ENCODE measurements at places on chromosomes 7 and 10. TPM values are rescaled to one million over a fixed set of nuclear protein-coding genes. Genes with fewer than 3 reads are reported as not detected.
A peak's percentile ranks its signal among the peaks of the same experiment; 100 is the strongest.

RSU1 gene
- total RNA-seq: 82.9 TPM

GRCh38 chr7:28853150-28853549 is 105.0 kb downstream of the TRIL start:
- no peak overlapping the region for H3K4me3 ChIP-seq
- H3K36me3 ChIP-seq: no peaks in the 10 kb centered on the region
- H3K27me3 ChIP-seq: peaks cover 8% of the 10 kb centered on the region
- no peak for DNase-seq
- no peaks in the 10 kb centered on the region for H3K4me1 ChIP-seq

DNA sequence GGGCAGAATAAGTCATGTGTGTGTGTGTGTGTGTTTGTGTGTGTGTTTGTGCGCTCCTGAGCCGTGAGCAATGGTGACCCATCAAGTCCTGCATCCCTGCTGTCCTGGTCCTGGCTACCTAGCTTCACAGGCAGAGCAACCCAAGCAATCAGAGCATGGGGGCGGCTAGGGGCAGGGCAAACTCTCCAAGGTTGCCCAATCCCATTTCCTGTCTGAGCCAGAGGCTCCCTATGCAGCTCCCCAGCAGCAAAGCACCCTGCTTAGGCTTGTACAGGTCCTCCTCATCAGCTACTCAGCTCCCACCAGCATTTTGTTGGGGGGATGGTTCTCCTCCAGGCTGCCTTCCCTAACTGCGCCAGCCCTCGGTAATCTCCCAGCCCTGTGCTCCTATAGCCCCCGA is 31.1 kb upstream of the CRHR2 start:
- H3K4me1 ChIP-seq: no peaks in the 10 kb centered on the region
- no peak overlapping the region for H3K4me3 ChIP-seq
- no peaks in the 10 kb centered on the region for H3K27me3 ChIP-seq
- H3K36me3 ChIP-seq: no peaks in the 10 kb centered on the region
- no peak overlapping the region for H3K27ac ChIP-seq

SPDYE16 gene
- not detected for total RNA-seq

DNA sequence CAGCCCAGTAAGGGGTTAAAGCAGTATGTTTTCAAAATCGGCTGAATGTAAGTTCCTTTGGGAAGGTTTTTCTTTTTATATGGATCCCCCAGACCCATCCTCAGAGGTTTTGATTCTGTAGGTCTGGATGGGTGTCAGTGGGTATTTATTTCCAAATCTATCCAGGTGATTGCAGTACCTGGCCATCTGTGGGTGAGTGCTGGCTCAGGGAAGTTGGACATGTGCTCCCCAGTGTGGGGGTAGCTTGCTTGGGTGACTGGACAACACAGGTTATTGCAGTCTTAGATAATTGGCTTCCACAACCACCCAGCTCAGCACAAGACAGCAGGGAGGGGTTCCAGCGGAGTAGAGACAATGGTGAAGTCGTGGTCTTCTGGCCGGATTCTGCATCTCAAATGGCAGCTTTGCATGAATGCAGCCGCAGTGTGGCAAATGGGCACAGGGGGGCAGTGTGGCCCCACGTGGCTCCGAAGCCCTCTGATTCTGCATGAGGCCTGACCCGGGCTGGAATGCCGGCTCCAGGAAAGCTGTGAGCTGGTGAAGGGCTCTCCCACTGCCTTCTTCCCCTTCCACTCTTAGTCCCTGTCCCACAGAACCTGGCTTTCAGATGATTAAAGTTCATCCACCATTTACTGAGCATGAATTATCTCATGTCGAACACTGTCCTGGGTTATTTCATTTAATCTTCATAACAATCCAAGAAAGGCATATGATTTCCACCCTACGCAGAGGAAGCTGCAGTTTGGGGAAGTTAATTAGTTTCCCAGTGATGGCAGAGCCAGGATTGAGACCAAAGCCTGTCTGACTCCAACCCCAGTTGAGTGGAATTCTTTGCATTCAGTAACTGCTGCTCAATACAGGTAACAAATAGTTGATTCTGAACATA is 64.5 kb upstream of the SYPL1 start:
- no peak overlapping the region for H3K4me3 ChIP-seq
- no peaks in the 10 kb centered on the region for H3K4me1 ChIP-seq
- H3K27ac ChIP-seq: no peak overlapping the region
- no peaks in the 10 kb centered on the region for H3K27me3 ChIP-seq

DENND2A gene
- total RNA-seq: 7.4 TPM

- H3K27ac ChIP-seq: no peak overlapping the region
- no peak for DNase-seq
- no peaks in the 10 kb centered on the region for H3K4me1 ChIP-seq
- H3K4me3 ChIP-seq: no peak overlapping the region
- no peaks in the 10 kb centered on the region for H3K36me3 ChIP-seq
Observed at GRCh38 chr10:5090551-5090950, 3.7 kb upstream of the AKR1C3 start.

DNA sequence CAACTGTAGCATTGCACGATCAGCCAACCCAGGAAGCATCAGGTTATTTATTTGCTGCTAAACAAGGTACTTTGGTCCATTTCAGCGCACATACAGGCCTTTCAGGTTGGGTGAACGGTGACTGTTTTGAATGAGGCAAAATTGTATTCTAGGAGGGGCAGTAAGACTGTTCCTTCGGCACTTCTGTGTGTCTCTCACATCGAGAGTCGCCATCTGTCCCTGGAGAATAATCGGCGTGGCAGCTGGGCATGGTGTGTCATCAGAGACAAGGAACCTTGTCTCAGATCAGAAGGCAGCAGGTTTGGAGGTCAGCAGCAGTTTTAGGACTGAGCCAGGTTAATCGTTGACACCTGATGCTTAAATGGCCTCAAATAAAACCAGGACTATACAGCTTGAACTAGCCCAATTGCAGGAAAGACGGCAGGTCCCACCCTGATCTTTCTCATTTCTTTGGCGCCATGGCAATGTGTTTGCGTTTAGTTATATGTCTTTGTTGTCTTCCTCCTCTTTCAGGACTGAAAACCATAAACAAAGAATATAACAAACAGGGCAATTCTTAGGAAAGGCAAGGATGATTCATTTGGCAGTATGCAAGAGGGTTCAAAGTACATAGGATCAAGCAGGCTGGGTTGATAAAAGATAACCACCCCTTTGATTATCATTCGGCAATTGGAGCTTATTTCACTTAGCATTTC is 92.0 kb upstream of the PRR15 start:
- peaks cover 8% of the 10 kb centered on the region for H3K4me1 ChIP-seq
- no peak overlapping the region for H3K4me3 ChIP-seq
- H3K27me3 ChIP-seq: no peaks in the 10 kb centered on the region
- H3K36me3 ChIP-seq: no peaks in the 10 kb centered on the region

SVOPL gene
- total RNA-seq: 0.62 TPM

DNA sequence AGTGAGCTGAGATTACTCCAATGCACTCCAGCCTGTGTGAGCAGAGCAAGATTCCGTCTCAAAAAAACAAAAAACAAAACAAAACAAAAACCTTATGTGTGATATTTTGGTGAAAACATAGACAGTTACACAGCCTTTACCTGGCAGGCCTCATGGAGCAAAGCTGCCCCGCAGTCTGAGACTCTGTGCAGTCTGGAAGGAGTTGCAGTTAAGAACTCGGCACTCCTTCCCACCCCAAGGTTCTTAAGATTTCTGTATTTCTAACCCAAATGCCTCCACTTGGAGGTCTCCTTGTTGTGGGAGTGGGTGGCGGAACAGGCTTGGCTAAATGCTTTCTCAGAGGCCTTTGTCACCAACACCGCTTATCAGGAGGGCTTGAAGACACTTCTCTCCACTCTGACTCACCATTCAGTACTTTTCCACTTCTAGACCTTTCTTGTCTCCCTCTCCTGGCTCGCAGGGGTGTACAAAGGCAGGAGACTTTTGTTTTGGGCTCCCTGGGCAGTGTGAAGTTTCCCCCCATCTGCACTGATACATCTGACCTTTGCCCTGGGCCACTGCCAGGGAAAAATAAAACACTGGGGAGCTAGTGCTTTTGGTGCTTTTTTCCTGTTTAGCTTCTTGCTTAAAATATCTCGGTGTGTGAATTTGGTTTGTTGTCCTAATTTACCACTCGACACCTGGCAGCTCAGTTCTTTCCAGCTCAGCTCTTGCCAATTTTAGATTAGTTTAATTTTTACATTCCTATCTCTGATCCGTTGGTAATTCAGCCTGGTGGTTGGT is 51.3 kb upstream of the MAGI2 start:
- H3K36me3 ChIP-seq: no peaks in the 10 kb centered on the region
- no peak for DNase-seq
- no peak overlapping the region for H3K4me3 ChIP-seq
- no peak overlapping the region for H3K27ac ChIP-seq
- no peaks in the 10 kb centered on the region for H3K27me3 ChIP-seq

LRGUK gene
- total RNA-seq: 0.37 TPM

DNA sequence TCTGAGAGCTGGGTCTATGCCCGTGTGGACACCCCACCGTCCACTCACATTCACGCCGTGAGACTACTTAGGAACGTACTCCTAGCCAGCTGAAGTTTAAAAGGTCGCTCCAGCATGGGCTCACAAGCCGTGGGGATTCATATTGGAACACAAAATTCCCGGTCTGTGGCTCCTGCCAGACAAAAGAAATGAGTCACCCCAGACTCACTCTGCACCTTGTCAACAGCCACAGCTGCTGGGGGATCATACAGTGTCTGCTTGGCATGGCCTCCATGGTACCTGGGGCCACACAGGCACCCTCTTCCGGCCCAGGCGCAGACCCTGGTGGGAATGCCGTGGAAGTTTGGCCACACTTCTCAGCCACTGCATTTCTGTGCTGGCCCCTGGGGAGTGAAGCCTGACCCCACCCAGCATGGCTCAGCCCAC is 228.4 kb downstream of the DNAJB6 start:
- H3K36me3 ChIP-seq: no peaks in the 10 kb centered on the region
- H3K4me3 ChIP-seq: no peak overlapping the region
- DNase-seq: no peak
- H3K27me3 ChIP-seq: no peaks in the 10 kb centered on the region

- H3K27ac ChIP-seq: no peak overlapping the region
- no peaks in the 10 kb centered on the region for H3K27me3 ChIP-seq
- no peak overlapping the region for H3K4me3 ChIP-seq
- H3K36me3 ChIP-seq: no peaks in the 10 kb centered on the region
Observed at GRCh38 chr10:119333146-119333792, 125.9 kb downstream of the GRK5 start.

DNA sequence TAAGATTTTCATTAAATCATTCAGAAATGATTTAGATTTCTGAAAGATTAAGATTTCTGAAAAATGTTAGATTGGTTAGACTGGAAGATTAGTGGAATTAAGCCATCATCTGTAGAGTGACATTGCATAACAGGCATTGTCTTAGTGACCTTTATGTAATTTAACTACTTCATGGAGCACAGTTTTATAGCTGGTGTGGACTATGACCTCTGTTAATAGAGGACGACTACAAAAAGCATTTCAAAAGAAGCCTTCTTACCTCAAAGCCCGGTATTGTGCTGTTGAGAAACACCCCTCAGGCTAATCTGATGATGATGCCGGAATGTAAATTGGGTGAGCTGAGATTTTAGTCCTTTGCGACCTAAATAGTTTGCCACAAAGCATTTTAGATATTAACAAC is 55.6 kb downstream of the GALNT11 start:
- H3K36me3 ChIP-seq: no peaks in the 10 kb centered on the region
- H3K27me3 ChIP-seq: no peaks in the 10 kb centered on the region
- no peak for DNase-seq
- H3K4me1 ChIP-seq: no peaks in the 10 kb centered on the region

LBX1 gene
- not detected for total RNA-seq

DNA sequence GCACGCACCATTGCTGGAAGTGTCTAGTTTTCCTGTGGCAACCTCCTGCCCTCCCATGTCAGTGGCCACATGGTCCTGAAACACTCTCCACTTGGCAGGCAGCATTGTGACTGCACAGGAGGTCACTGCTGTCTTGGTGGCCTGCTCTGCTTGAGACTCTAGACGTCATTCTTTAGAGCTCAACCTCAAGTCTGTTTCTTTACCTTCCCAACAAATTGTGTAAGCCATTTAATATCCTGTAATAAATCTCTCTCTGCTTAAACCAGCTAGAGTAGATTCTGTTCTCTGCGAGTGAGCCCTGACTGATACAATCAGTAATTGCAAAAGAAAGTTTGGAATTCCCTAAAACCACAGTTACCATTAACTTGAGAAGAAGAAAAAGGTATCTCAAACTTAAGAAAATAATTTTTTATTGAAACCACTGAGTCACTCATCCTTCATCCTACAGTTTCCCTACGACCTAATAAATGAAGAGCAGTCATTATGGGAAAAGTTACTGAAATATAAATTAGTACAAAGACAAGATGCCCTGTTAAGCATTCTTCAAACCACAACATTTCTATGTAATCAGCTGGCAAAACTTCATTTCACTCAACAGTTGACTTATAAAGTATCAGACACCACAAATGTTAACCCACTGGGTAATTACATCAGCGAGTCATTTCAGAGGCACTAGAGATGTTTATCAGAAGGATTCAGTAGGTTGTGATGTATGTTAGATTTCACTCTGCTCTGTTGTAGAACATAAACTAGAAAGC is 18.0 kb downstream of the SLC25A13 start:
- H3K4me1 ChIP-seq: peaks cover 7% of the 10 kb centered on the region
- peak overlapping the region; percentile 27 for H3K27ac ChIP-seq
- no peak for DNase-seq
- H3K27me3 ChIP-seq: no peaks in the 10 kb centered on the region
- no peak overlapping the region for H3K4me3 ChIP-seq
- H3K36me3 ChIP-seq: no peaks in the 10 kb centered on the region

- H3K27ac ChIP-seq: no peak overlapping the region
- peaks cover 6% of the 10 kb centered on the region for H3K4me1 ChIP-seq
- H3K36me3 ChIP-seq: no peaks in the 10 kb centered on the region
Observed at GRCh38 chr10:29802171-29802570, 167.4 kb upstream of the SVIL start.

DNA sequence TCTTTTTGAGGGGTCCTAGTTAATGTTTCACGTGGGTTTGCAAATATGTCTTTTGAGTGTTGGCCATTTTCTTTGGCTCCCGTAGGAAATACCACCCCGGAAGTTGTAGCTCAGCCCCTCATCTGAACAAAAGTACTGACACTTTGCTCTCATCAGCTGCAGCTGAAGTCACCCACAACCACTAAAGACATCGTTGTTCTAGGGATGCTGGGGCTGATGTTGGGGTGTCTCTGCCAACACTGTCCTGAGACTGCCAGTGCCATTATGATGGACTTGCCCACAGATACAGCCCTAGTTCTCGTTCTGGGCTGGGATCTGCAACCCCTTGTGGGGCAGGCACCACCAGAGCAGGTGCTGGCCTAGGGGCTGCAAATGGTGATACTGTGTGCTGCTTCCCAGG is 82.6 kb upstream of the ARHGAP21 start:
- H3K4me1 ChIP-seq: no peaks in the 10 kb centered on the region
- H3K4me3 ChIP-seq: no peak overlapping the region
- H3K27ac ChIP-seq: no peak overlapping the region
- DNase-seq: no peak

GRCh38 chr7:112509402-112509801 is 28.6 kb downstream of the LSMEM1 start:
- H3K4me1 ChIP-seq: no peaks in the 10 kb centered on the region
- no peak overlapping the region for H3K4me3 ChIP-seq
- no peak overlapping the region for H3K27ac ChIP-seq
- no peak for DNase-seq
- no peaks in the 10 kb centered on the region for H3K36me3 ChIP-seq

VCL gene
- 99.9 TPM for total RNA-seq

Data from colonic mucosa (tissue), 4 donors.